ENCODE measurements at places on chromosomes 1 and 21.

DNA sequence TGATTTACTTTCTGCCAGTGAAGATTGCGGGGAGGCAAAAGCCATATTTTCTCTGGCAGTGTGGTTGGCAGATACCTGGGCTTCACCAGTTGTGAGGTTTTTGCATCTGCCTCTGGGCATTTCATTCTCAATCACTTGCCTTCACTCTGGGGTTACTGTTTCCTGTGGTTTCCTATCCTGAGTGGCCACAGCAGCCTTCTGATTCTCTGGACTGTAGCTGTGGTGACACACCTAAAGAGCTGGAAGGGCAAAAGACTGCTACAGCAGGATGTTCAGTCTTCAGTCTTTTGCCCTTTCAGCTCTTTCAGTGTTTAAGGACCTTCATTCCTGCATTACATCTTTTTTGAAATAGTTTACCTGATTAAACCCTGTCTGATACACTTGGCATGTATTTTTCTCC, 50.5 kb upstream of the GPR52 start:
- DNase-seq, result no peak

GRCh38 chr21:37967036-37967435, 50.8 kb upstream of the KCNJ6 start:
- DNase-seq, result no peak

DNA sequence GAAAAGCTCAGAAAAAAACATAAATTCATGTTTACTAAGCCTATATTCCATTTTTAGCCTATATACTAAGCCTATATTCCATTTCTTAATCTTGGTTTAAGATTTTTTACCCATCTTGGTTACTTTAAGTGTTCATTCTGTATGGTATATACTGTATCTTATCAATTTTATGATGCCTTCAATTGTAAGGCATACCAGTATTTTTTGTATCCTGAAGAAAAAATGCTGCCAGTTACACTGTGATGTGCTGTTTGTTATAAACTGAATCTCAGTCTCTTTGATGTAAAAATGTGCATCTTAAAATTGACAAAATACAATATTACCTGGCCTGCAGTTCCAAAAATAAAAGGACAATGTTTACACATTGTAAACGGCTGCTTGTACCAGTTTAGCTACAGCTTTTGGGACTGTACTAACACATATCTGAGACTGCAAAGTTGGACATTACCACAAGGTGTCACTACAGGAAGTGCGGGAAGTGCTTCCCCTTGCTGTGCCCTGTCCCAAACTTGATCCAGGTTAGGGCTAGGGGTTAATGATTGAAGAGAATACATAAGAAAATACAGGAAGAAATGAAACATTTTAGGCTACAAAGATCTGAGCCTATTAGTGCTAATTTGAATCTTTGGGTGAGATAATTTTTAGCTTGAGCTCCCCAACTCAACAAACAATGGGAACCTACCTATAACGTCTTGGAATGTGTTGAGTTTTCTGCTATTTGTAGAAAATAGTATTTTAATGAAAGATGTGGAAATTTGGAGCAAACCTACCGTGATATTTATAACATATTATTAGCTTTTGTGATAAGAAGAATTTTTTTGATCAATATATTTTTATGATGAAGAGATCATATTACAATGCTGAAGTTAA, 108.9 kb downstream of the LBR start:
- no peak for DNase-seq

GRCh38 chr1:40362699-40363098, 10.8 kb upstream of the SMAP2 start:
- DNase-seq, result no peak
